ENCODE measurements at places on chromosomes 5 and 9.

GRCh38 chr9:35618325-35618727 lies at the start of gene CD72:
Gene CD72, minus strand, starts transcription at chr9:35618413. Its CDS starts 110 bp downstream, at chr9:35618303.
- DNase-seq, result no peak

DNA sequence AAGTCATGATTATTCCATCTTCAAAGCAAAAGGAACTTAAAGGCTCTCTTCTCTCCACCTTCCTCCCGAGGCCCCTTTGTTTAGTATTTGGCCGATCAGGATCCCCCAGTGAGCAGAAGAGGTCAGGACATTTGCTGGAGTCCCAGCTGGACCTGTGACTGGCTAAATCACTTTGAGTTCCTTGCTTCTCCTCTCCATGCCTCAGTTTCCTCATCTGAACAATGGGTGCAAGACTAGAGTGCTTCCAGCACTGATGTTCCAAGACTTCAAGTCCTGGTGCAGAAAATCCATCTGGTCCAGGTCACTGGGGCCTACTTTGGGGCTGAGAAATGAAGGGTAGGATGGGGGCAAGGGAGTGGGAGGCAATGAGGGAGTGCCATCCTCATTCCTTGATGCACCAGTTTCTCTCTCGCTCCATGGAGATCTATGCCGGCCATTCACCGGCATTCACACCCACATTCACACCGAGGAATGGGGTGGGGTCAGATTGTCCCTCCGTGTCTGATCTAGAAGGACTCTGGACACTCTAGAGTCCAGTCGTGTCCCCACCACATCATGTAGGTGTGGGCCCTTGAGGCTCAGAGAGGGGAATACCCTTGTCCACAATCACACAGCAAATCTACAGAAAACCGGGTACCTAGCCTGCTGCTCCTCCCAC lies 38.7 kb upstream of the IL17B start:
- no peak for DNase-seq

DNA sequence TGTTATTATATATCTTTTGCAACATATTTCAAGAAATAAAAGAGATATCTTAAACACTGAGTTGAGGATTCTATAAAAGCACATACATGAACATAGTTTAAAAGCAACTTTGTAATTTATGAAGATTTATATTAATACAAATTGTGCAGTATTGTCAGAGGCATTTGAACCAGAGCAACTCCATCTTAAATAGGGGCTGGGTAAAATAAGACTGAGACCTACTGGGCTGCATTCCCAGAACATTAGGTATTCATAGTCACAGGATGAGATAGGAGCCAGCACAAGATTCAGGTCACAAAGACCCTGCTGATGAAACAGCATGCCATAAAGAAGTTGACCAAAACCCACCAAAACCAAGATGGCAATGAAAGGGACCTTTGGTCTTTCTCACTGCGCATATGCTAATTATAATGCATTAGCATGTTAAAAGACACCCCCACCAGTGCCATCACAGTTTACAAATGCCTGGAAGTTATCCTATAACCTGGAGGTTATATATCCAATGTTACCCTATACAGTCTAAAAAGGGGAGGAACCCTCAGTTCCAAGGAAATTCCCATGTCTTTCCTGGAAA lies 320.2 kb downstream of the FAM170A start:
- DNase-seq, result no peak

GRCh38 chr5:23977365-23977764 lies 470.0 kb downstream of the PRDM9 start:
- no peak for DNase-seq
